Esophagus squamous epithelium (tissue), 5 donors: ENCODE measurements at places on chromosomes 7 and 10.

DNA sequence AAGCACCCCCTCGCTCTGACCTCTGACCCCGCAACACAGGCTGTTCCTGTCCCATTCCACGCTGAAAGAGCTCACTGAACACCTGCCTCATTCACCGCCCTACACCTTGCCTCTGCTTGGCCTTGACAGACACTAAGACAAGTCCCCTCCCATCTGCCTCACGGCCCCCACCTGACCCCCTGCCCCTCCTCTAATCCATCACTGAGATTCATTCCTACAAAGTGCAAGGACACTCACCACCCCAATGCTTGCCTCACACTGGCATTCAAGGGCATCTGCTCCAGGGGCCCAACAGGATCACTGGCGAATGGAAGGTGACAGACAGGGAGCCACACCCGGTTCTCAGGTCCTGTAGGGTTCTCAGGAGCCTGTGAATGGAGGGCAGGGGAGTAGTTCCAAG, 68.1 kb upstream of the NANOS1 start:
- DNase-seq = no peak

GRCh38 chr10:113019096-113019495, 69.0 kb downstream of the TCF7L2 start:
- DNase-seq = no peak

GRCh38 chr7:1943933-1944618, 274.0 kb downstream of the ELFN1 start:
- no peak for DNase-seq

- DNase-seq = no peak
Observed at GRCh38 chr10:63530409-63530808, 9.2 kb downstream of the REEP3 start.

- DNase-seq = no peak
Observed at GRCh38 chr7:34175837-34176236, 270.5 kb downstream of the BMPER start.

DNA sequence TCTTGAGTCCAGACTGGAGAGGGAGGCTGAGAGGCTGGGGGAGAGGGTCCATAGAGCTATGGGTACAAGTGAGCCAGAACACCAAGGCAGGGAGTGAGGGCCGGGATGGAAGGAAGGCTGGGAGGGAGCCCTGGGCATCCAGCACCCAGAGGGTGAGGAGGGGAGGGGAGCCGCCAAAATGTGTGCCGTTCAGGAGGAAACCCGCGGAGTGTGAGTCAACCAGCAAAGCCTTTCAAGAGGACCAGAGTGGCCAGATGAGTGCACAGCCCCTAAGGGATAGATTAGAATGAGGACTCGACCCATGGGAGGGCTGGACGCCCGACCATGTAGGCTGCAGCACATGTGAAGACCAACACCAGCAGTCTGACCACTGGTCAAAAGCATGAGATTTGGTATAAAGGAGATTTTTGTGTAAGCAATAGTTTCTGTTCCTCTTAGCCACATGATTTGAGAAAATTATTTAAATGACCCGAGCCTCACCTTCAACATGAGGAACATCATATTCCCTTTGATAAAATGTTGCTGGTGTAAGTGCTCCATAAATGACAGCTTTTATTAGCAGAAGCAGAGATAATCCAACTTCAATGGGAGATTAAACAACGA, 179.7 kb upstream of the GRB10 start:
- no peak for DNase-seq

- no peak for DNase-seq
Observed at GRCh38 chr7:133272336-133272735, 19.5 kb downstream of the EXOC4 start.

- no peak for DNase-seq
Observed at GRCh38 chr10:118596426-118597124, 1.1 kb upstream of the PRLHR start.

DNA sequence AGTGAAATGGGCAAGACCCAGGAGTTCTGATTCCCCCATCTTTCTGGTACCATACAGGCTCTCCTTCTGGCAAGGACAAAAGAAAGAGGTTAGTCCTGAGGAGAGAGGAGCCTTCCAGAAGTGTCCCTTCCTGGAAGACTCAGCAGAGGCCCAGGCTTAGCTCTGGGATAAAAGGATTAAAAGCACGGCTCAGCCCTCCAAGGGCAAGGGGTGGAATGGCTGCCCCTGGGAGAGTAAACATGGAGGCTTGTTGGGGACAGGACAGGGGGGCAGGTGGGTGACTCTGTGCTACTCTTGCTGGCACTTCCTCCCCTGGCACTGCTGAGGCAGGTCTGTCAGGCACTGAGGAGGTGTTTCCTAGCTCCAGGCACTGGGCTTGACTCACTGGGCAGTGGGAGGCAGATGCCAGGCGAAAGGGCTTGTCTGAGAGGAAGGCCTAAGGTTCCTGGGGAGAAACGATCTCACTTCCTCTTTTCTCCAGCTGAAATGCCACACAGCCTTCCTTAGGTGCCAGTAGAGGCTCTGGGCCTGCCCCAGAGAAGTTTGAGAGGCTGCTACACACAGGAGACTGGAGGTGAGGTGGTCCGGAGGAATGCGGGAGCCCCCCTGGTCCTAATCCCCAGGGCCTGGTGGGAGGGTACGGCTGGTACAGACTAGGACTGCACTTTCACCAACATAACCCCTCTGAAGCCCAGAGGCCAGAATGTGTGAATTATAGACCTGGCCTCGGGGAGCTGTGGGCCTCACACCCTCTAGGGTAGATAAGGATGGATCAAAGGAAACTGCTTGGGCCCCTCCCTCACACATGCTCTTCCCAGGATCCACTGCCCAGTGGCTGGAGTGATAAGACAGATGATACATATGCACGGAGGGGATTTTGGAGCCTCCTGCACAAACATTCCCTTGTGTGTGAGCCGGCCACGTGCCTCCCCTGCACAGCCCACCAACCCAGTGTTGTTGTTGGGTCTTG, 63.2 kb upstream of the PODXL start:
- DNase-seq = no peak

- DNase-seq = no peak
Observed at GRCh38 chr7:366161-366803, 76.3 kb downstream of the FOXL3 start.

- DNase-seq = no peak
Observed at GRCh38 chr10:17028798-17029197, 100.8 kb downstream of the CUBN start.

DNA sequence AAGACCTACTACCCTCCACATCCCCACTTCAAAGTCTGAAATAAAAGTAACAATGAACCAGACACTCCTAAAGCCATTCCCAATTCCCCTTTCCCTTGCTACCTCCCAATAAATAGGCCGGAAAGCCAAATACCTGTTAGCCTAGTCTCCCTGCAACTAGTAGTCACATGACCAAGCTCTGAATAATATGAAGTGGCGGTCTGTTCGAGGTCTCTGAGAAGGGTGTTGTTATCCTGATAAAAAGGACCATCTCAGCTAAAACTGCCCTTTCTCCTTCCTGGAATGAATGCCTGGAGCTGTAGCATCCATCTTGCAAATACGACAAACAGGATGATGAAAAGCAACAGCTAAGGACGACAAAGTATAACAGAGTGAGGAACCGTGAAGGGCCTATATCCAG, 6.0 kb downstream of the KIF5B start:
- no peak for DNase-seq
